ENCODE measurements at places on chromosomes 2 and 18.

DNA sequence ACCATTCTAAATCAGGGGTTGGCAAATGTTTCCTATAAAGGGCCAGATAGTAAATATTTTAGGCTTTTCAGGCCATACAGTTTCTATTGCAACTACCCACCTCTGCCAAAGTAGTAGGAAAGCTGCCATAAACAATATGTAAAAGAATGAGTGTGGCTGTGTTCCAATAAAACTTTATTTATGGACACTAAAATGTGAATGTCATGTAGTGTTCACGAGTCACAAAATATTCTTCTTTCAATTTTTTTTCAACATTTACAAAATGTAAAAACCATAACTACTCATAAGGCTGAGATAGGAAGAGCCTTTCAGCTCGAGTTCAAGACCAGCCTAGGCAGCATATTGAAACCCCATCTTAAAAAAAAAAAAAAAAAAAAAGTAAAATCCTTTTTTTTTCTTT is 13.4 kb downstream of the KCNG3 start:
- DNase-seq: no peak

DNA sequence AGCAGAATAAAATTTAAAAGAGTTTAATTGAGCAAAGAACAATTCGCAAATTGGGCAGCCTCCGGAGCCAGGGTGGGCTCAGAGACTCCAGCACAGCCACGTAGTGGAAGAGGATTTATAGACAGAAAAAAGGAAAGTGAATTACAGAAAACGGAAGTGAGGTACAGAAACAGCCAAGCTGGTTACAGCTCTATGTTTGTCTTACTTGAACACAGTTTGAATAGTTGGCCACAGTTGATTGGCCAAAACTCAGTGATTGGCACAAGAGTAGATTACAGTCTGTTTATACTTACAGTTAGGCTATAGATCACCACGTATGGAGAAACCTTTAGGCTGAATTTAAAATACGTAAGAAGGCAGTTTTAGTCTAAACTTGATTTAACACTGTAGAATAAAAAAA is 78.8 kb upstream of the NEDD4L start:
- no peak for DNase-seq

DNA sequence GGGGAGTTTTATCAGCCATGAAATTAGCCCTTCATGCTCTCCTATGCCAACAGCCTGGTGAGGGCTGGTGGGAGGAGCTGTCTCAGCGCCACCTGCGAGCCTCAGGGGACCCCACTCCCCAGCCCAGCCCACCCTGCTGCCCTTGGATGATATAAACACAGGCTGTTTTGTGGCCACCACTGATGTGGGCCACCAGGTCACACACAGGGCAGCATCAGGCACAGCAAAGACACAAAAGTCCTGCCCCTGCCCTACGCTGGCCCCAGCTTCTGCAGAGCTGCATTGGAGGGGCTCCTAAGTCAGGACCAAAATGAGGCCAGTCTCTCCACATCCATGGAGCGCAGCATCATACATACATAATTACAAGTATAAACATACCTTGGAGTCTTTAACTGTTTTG is 110.6 kb upstream of the TEX51 start:
- no peak for DNase-seq

DNA sequence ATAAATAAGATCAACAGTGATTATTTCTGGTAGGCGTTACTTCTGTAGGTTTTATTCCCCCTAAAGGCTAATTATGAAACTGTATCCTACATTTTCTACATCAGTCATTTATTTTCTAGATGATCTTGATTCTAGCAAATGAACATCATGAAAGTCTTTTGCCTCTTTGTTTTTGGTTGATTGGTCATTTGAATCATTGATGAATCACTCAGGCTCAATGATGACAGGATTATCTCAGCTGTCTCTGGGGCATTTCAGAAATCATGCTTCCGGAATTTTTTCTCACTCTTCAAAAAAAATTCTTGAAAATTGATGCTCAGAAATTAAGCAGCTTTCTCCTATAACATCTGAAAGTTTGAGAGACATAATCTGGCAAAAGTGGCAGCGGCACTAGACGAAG is 298.9 kb upstream of the TCF4 start:
- DNase-seq: no peak

- no peak for DNase-seq
Measured at GRCh38 chr2:50922506-50922905, 109.4 kb downstream of the NRXN1 start.

DNA sequence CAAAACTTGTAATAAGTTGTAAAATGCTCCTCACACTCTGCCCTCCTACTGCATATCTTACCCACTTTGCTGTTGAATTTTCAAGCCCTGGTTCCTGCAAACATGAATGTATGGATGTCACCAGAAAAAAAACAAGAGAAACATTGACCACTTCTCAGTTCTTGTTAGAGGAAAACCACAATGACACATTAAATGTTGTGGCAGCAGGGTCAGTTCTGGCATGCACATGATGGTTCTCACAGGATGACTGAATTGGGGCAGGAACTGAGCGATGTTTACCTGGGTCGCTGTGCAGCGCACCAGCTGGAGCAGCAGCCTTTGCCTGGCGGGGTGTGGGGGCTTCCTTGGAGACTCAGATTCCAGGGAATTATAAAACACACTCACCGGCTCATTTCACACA is 14.0 kb upstream of the PRKCE start:
- no peak for DNase-seq

DNA sequence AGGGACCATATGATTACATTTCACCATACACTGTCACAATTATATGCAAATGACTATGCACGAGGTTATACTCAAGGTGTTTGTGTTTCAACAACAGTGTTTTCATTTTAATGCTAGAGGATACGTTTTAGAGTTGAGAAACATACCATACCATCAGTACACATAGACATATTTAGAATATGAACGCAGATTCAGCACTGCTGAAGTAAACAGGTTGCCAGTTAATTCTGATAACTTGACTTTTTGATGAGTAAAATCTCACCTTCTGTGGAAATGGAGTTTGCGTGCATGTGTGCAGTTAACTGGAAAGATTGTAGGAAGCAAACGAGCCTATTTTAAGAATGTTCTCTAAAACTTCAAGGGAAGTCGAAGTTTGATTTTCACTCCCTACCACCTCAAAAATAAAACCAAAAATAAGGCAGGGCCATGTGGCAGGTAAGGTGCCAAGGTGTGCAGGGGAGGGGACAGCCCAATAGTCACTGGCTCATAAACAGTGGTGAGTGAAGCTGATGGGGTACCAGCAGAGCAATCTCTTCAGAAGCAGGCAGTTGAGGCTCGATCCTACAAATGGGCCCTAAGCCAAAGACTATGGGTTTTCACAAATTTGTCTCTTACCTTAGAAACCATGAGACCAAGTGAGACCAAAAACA is 213.1 kb downstream of the IKZF2 start:
- DNase-seq: no peak

GRCh38 chr2:26934335-26934724 is 36.1 kb upstream of the MAPRE3 start:
- no peak for DNase-seq

DNA sequence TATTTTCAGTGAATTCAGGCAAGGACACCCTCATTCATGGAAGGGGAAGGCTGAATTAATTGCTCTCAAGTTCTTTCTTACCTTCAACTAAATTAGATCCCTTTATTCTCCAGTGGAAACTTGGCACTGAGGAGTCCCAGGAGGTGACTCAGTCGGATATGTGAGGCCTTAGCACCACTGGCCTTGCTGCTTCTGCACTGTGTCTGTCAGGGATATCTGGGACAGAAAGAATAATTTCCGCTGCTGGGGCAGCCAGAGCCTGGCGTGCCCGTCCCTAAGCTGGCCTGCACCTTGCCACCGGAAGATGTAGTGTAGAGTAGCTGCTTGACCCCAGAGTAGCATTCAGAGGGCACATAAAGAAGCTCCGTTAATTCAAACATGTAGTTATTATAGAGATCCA is 53.4 kb downstream of the LIMS1 start:
- DNase-seq: no peak

All from stimulated activated CD8-positive, alpha-beta memory T cell treated with anti-CD3 and anti-CD28 coated beads, Interleukin-7, amount 100 ng/mL, for 1 hour (primary cell).